ENCODE measurements at places on chromosomes 7 and 10. TPM values are rescaled to one million over a fixed set of nuclear protein-coding genes. Genes with fewer than 3 reads are reported as not detected.

The EGR2 gene
- polyA plus RNA-seq: 0.22 TPM

The CRTAC1 gene
- polyA plus RNA-seq: not detected

The NUTM2E gene
- not detected for polyA plus RNA-seq

The PLAU gene
- not detected for polyA plus RNA-seq

The TAS2R41 gene
- not detected for polyA plus RNA-seq

The HTR5A gene
- polyA plus RNA-seq: not detected

The TMEM213 gene
- polyA plus RNA-seq: not detected

The LRRD1 gene
- not detected for polyA plus RNA-seq

The C10orf67 gene
- 0.16 TPM for polyA plus RNA-seq

The GOLGA7B gene
- polyA plus RNA-seq: 0.46 TPM

The NRP1 gene
- polyA plus RNA-seq: not detected

The AKR1C4 gene
- polyA plus RNA-seq: not detected

DNA sequence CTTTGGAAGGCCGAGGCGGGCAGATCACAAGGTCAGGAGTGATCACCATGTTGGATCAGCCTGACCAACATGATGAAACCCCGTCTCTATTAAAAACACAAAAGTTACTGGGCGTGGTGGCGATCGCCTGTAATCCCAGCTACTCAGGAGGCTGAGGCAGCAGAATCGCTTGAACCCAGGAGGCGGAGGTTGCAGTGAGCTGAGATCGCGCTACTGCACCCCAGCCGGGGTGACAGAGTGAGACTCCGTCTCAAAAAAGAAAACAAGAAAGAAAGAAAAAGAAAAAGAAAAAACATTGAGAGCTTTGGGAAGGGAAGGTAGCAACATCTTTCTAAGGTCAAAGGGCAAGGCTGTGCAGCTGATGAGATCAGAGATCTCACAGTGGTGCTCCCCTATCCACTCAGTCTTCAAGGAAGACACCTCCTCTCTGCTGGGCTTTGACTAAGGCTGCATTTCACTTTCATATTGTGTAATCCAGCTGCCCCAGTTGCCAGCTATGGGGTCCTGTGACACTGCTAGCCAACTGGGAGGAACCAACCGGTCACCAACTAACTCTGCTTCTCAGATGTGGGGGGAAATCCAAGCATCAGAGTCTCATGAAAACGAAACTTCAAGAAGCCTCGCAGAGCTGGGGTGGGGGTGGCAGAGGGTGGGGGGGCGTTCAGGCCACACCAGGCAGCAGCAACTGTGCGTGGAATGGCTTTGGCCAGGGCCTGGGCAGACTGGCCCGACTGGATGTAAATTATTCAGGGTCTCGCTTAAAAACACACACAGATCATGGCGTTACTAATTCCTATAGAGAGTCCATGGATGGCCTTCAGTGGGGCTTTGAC is 1.5 kb downstream of the IL15RA start:
- peak; percentile 89 for DNase-seq

DNA sequence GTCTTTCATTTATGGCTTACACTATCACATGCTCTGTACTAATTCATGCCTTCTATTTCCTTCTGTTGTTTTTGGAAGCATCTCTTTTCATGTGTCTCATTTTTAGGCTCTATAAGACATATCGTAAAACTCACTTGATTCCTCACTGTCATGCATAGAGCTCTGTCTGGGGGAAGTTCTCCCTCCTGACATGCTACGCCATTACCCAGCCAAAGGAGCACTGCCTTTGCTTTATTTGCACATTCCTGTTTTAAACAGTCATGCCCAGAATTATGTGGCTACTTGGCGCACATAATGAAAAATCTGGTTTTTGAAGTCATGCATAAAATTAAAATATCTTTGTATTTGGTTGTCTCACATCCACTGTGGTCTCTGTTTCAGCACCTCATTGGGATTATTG is 17.6 kb upstream of the AKR1C3 start:
- DNase-seq: no peak

DNA sequence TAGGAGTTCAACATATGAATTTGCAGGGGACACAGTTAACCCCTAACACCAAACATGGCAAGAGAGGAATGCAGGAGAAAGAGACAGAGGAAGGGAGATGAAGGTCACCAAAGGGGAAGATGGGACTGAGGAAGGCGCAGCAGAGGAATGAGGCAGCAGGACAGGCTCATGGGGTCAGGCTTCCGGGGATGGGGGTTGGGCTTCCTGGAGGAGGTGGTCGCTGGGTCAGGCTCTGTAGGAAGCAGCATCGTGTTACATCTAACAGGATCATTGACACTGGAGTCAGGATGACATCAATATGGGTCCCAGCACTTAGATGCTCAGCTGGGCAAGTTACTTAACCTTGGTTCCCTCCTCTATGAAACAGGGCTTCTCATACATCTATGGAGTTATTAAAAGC is 113.2 kb downstream of the NPTX2 start:
- DNase-seq: no peak

DNA sequence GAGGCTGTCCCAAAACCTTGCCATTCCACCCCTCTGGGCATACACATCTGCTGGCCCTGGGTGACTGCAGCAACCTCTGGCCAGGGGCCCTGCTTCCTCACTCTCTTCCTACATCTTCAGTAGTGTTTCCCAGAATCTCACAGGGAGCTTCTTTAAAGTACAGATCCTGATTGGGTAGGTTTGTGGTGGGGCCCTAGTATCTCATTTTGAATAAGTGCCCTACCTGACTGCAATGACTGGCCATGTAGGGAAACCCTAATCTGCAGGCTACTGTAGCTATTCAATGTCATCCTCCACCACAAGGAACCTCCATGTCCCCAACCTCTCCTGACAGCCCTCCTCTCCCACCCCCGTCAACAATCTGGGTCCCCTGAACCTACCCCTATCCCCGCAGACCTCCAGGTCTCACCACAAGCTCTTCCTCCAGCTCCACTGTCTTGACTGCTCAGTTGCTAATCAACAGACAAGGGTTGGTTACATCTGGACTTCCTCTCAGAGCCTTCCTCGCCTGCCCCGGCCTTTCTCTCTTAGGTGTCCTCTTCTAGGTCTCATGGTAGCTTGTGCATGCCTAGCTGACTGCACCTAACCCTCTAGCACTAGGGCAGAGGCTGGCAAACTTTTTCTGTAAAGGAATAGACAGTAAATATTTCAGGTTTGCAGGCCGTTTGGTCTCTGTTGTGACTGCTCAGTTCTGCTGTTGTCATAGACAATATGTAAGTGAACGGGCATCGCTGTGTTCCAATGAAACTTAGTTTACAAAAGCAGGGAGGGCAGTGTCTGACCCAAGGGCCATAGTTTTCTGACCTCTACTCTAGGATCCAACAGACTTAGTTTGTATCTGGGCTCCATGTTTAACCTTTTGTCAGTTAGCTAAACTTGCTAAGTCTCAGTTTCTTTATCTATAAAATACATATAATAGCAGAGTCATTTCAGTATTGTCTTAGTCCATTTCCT is 121.1 kb downstream of the AOAH start:
- no peak for DNase-seq

DNA sequence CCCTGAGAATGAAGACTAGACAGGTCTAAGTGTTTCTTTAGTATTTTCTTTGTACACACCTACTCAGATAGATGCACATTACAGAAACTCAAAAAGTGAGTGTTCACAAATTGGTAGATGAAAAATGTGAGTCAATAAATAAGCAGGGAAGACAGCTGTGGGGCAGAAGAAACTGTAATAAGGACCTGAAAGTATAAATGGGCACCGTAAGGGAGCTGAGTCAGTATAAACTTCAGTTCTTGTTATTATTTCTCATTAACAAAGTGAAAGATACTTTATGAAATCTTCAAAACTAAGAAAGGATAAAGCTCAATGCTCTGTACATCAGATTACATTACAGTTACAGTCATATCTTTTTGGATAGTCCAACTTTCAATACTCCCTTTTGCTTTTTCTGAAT is 2.5 kb downstream of the MTPN start:
- no peak for DNase-seq

DNA sequence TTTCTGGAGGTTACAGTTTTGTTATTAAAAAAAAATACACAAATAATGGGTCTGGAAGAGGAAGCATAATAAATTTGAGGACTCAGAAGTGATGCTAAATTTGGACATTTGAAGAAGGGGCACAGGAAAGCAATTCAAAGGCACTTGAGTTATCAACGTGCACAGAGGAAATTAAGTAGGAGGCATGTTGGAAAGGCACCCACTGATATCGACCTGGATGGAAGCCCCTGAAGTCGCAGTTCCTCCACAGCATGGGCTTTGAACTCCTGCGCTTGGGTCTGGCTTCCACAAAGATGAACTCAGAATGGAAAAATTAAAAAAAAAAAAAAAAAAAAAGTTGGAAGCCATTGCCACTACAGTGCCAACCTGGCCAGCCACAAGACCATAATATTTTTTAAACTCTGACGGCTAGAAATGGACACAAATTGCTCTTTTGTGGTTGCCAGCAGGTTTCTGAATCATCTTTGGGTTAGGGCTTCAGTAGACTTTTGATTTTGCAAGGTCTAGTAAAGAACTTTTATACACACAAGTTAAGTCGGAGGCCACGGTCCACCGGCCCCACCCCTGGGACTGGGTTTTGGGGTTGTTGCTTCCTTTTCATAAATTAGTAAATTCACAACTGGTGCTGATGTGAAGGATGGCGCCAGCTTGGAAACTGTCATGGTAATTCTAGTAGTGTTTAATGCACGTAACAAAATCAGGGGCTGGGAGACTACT is 21.6 kb downstream of the JCAD start:
- DNase-seq: no peak

- no peak for DNase-seq
Observed at GRCh38 chr10:77358656-77359055, 279.0 kb downstream of the KCNMA1 start.

- DNase-seq: no peak
Observed at GRCh38 chr7:151046603-151047573, 1.4 kb upstream of the ASIC3 start.

DNA sequence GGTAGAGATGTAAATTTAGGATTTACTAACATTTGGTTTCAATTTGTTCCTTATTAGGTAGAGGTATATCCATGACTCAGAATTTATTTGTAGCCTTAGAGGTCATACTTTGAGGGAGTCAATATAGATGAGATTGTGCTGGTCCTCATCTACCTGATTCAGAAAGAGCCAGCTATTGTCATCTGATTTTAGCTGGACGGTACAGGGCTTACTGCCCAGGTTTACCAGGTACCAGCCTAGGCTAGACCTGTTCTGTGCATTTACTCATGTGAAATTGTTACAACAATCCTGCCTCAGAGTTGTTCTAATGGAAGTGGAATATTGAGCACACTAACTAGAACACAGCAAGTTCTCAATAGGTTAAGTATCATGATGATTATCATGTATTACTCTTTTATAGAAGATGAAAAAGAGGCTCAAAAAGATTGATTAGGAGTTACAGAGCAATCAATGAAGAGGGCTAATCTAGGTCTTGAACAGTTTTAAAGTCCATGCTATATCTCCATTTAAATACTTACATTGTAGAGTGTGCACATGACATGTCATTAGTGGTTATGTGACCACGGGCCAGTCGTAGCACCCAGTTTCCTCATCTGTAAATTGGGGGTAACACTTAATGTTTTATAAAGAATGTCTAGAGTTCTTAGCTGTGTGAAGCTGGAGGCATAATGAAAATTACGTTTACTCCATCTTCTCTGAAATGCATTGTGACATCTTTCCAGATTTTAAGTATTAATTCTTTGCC is 42.1 kb downstream of the TRIM24 start:
- DNase-seq: no peak

GRCh38 chr7:11109659-11110058 is 136.0 kb downstream of the PHF14 start:
- no peak for DNase-seq

DNA sequence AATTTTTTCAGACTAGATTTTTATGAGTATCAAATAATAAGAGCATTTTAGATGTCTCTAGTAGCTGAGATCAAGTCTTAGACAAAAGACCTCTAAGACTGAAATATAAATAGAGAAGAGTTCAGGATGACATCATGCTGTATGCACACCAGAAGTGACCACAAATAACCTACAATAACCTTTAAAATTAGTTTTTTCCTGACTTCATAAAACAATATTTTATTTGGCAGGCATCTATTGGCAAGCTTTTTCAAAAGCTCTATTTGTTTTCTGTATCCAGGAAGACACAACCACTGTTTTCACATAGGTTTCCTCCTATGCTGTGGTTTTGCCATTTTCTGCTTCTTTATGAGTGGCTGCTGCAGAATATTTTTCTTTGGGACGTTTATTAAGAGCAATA is 359.1 kb downstream of the CRPPA start:
- DNase-seq: peak; percentile 21

DNA sequence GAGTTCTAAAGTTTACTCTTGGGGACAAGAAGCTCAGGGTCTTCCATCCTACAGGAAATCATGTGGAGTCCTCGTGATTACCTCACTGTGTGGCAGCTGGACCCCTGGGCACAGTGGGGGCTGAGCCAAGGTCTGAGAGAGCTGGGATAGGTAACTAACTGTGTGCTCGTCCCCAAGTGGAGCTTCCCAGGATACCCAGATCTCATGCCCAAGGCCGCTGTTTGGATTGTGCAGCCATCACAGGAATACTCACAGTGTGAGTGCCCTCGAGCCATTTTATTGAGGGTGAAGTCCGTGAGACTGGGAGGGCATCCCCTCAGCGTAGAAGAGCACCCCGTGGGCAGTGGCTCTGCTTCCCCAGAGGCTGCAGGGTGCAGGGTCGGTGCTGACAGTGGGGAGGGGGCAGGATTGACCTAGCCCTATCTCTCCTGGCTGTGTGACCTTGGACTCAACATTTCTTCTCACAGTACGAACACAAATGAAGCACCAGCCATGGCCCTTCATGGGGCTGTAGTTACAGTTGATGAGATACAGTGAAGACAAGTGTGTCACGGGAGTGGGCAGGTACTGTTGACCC is 69.6 kb upstream of the LEP start:
- no peak for DNase-seq

- no peak for DNase-seq
Observed at GRCh38 chr10:13000431-13000830, 1.1 kb downstream of the CCDC3 start.

DNA sequence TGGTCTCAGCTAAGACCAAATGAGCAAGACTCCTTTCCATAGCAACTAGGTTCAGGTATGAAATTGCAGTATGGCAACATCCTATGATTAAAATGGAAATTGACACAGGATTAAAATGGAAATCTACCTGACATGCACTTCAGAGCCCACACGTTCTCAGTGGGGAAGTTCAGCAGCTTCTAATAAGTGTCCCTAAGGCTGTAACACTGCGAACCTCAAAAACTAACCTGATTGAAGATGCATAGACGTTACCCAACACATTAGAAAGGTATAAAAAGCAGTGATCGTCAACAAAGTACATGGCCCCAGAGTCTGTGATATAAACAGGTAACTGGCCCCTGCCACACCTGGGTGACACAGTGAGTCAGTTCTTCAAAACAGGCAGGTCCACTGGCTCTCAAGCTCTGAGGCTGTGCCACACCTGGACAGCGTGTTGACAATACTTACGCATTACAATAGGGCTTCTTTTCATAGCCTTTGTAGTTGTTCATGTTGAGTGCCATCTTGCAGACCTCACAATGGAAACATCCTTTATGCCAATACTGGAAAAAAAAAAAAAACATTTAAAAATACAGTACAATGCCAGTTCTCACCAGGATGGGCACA is 274.9 kb upstream of the NEBL start:
- no peak for DNase-seq

- DNase-seq: no peak
Observed at GRCh38 chr7:80630608-80631405, 7.6 kb upstream of the CD36 start.
